Neural crest cell (in vitro differentiated cells): ENCODE measurements at places on chromosomes 12 and 14. TPM values are rescaled to one million over a fixed set of nuclear protein-coding genes. Genes with fewer than 3 reads are reported as not detected.

TAS2R9 gene
- total RNA-seq = 0.39 TPM in 1 of 2 replicates, not detected in the other

- H3K27ac ChIP-seq = peak overlapping the region; percentile 32
- no peaks in the 10 kb centered on the region for H3K27me3 ChIP-seq
- H3K4me3 ChIP-seq = no peak overlapping the region
- no peak for DNase-seq
- H3K4me1 ChIP-seq = peaks cover 13% of the 10 kb centered on the region
Measured at GRCh38 chr12:68958322-68958721, 25.4 kb upstream of the CPM start.

DNA sequence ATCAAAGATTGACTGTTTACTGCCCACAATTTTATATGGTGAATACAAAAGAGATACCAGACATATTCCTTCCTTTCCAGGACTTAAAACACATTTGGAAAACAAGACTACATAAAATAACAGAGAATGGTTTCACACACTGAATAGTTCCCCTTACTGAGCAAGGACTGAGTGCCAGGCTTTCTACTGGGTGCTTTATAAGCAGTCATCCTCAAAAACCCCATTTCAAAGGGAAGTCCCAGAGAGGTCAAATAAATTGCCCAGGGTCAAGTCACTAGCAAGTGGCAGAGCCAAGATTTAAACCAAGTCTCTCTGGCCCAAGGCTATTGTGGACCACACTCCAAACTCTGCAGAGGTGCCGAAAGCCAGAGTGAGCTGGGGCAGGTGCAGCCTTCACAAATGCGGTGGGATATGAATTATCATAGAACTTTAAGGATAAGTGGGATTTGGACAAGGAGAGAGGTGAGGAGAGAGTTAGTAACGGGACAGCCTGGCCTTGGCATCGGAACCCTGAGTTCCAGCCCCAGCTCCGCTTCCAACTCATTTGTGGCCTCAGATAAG, 9.1 kb upstream of the RPAP3 start:
- H3K27ac ChIP-seq = no peak overlapping the region
- H3K27me3 ChIP-seq = no peaks in the 10 kb centered on the region
- DNase-seq = no peak

GRCh38 chr12:109264095-109264942, 44.8 kb downstream of the FOXN4 start:
- peaks cover 4% of the 10 kb centered on the region for H3K36me3 ChIP-seq
- peak; percentile 91 for DNase-seq
- H3K4me1 ChIP-seq = no peaks in the 10 kb centered on the region
- H3K27me3 ChIP-seq = no peaks in the 10 kb centered on the region
- H3K4me3 ChIP-seq = no peak overlapping the region

GRCh38 chr12:124625867-124626675, 58.7 kb upstream of the NCOR2 start:
- H3K27me3 ChIP-seq = no peaks in the 10 kb centered on the region
- DNase-seq = peak; percentile 59
- H3K27ac ChIP-seq = peak overlapping the region; percentile 85
- H3K4me3 ChIP-seq = peak overlapping the region; percentile 74

DNA sequence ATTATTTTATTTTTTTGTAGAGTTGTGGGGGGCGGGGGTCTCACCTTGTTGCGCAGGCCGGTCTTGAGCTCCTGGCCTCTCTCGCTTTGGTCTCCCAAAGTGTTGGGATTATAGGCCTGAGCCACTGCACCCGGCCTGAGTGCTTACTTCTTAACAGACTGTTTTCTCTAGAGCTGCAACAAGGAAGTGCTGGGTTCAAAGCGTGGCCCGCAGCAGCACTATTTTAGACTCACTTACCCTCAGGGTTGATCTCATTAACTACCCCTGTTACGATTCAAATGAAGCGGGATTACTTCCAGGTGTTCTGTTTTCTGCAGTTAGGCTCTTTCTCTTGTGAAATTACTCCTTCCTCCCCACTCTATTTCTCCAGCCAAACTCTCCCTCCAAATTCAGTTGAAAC, 8.7 kb downstream of the A2ML1 start:
- peak overlapping the region; percentile 31 for H3K27ac ChIP-seq
- DNase-seq = no peak
- H3K4me3 ChIP-seq = no peak overlapping the region
- peaks cover 9% of the 10 kb centered on the region for H3K4me1 ChIP-seq
- H3K27me3 ChIP-seq = no peaks in the 10 kb centered on the region

DNA sequence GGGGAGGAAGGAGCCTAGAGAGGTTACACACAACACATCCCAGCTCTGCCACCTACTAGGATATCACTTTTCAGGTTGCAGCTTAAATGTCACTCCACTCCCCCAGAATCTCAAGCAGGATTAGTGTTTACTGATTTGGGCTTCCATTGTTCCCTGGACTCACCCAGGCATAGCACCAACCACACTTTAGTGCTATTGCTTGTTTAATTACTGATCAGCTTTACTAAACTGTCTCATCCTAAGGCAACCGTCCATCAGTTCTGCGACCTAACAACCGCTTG, 6.1 kb upstream of the KRT18 start:
- no peaks in the 10 kb centered on the region for H3K36me3 ChIP-seq
- H3K4me1 ChIP-seq = peaks cover 14% of the 10 kb centered on the region
- peak overlapping the region; percentile 32 for H3K27ac ChIP-seq
- H3K4me3 ChIP-seq = no peak overlapping the region
